ENCODE measurements at places on chromosomes 3 and 15.

GRCh38 chr3:161272524-161272923 is 51.4 kb downstream of the NMD3 start:
- DNase-seq = no peak

DNA sequence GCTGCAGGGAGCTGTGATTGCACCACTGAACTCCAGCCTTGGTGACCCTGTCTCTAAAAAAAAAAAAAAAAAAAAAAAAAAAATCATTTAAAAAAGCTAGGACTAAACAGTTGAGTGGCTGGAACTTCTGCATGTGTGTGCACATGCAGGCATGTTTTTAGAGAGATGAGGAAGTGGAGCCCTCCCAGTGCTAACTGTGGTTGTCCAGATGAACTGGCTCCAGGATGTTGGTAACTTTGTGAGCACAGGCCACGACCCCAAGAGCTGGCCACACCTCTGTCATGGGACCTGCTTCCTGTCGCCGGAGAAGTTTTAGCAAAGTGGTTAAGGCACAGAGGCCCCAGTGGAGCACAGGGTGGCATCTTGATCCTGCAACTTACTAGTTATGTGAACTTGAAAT is 27.0 kb downstream of the CHCHD6 start:
- DNase-seq = no peak

DNA sequence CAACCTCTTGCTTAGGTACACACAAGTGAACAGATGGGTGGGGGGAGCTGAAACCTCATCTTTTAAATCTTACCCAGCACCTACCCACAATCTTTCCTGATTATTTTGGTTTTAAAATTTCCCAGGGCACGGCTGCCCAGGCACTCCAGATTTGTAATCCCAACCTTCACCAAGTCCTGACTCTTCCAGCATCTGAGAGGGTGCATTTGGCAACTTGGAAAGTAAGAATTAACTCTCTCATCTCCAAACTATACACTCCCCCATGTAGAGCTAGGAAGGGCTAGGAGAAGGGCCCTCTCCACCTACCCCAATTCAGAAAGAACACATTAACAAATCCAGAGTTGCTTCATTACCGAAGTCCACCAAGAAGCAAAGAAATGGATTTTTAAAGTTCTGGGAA is 41.7 kb upstream of the PRICKLE2 start:
- DNase-seq = peak; percentile 11

DNA sequence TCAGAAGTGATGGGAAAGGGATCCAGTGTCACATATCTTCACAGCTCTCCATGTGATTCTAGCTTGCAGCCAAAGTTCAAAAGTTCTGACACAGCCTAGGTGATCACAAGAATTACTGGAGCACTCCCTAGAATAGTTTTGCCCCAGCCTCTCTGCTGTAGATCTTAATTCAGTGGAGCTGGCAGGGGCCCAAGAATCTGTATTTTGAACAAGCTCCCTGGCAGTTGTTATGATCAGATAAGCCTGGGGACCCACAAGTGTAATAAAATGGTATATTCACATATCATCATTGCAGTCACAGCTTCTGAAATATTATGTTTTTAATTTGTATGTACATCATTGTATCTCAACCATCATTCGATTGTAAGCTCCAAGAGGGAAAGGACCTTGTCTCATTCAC is 62.3 kb downstream of the NOX5 start:
- no peak for DNase-seq

GRCh38 chr15:78360367-78360801 is 20.2 kb downstream of the CRABP1 start:
- no peak for DNase-seq

- DNase-seq = no peak
Observed at GRCh38 chr3:187125319-187126031, 13.8 kb downstream of the RPL39L start.

- DNase-seq = peak; percentile 55
Observed at GRCh38 chr3:107993771-107994170, 97.1 kb downstream of the CD47 start.

DNA sequence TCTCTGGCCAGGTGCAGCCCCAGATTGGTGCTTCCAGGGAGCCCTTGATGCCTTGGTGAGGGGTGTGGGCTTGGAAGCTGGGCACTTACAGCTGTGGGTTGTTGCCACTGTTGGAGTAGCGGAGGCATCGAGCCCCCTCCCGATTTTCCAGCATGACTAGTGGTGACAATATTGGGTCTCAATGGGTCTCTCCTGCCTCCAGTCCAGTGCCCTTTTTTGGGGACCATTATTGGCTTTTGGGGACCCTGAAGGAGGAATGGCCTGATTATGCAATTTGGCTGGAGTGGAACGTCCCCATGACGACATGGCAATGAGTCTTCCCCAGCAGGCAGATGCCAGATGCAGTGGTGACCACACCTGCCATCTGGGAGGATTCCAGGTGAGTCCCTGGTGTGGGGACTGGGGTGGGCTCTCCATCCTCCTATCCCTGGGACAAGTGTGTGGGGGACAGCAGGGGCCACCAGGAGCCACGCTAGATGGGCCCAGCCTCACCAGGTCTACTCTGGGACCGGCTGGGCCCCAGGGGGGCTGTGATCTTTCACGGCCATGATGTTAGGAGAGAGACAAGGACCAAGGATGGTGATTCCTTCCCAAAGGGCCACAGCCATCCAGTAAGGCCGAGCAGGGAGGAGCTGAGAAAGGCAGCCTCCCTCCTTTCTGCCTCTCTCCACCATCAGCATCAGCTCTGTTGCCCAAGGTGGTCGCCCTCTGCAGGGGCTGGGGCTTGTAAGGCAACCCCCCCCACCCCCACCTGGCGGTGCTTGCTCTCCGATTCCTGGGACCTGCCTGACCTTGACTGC is 196.8 kb downstream of the GOLGA6L6 start:
- DNase-seq = no peak

DNA sequence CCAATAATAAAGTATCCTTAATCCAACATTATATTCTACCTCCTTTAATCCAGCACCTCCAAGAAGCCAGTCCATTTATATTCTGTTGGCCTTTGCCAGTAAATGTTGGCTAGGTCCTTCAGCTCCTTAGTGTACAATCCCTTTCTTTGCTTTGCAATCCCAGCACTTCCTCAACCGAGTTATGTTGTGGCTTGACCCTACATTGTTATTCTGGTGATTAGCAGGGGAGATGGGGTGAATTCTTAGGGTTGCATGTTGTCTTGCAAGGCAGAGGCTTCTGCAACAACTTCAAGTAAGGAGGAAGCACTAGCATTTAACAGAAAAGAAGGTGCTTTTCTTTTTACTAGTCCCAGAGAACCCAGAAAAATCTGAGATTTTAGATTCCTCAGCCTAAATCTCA is 127.2 kb downstream of the CD47 start:
- DNase-seq = no peak
